Stimulated activated CD4-positive, alpha-beta T cell treated with anti-CD3 and anti-CD28 coated beads, Interleukin-1b, Interleukin-23, amount 100 ng/mL, for 1 hour (primary cell): ENCODE measurements at places on chromosomes 4 and X.

GRCh38 chr4:114509340-114509739 is 89.3 kb upstream of the UGT8 start:
- no peak for DNase-seq

DNA sequence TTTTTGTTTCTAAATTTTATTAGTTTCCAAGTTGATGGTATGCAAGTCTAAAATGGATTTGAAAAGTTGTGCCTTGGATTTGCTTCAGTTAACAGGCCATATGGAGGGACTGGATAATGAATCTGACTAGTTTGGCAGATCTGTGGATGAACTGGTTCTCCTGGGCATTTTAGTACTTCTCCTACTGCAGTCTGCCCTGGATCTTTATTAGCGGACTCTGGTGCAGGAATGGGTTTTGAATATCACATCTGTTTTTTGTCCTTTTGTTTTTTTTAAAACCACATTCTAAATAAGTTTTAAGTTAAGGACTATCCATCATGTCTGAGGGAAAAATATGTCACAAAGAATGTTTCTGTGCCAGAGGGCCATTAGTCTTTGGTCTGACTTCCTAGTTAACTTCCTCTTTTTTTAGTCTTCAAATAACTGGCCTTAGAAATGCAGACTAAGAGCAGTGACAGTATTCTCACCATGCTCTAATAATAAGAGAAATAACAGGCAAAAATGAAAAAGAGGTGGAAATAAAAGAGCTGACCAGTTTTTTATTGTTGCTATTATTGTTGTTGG is 13.9 kb upstream of the DCK start:
- DNase-seq: no peak

DNA sequence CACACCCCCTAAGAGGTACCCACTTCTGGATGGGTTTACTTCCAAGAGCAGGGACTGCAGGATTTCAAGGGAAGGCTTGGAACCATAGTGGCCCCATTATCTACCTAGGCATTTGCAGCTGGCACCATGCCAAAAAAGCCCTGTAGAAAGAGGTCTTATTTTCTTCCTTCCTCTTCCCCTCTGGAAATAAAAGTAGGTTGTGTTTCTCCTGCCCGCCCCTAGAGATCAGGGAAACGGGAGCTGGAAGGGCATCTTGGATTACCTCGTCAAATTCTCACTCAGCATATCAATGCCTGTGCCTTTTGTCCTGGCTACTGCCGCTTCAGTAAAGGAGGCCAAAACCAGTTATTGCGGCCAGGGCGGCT is 1.6 kb downstream of the SCD5 start:
- DNase-seq: no peak

DNA sequence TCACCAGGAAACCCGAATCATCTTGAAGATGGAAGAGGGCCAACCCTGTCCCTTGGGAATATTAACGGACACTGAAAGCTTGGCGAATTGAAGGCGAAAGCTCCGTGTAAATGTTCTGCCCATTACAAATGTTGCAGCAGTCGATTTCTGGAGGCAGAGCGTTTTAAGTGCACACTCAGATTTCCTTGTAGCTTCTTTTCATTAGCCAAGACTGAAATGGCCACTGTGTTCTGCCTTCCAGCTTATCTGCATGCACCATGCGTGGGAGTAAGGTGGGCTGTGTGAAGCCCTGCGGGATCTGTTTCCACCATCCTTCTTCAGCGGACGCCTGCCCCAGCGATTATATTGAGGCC is 1.3 kb downstream of the SMIM20 start:
- DNase-seq: no peak

DNA sequence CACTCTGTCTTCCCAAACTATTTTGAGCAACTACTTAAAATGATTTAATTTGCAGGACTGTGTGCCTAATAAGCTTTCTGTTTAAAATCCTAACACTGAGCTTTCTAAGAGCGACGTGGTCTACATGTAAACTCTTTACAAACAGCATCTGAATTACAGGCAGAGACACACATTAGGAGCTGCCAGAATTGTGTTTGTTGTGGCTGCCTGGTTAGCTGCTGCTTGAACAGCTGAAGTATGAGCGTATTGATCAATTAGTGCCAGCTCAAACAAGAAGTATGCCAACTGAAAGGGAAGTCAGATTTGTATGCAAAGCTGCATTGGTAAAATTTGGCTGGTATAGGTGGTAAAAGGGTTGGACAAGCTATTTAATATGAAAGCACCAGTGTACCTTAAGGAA is 384.4 kb downstream of the PCDH7 start:
- DNase-seq: no peak

- DNase-seq: no peak
These were observed 19.6 kb downstream of the ATP5ME start for GRCh38 chr4:654503-654845.

- no peak for DNase-seq
These were observed 163.6 kb upstream of the FAT1 start for GRCh38 chr4:186887291-186887700.

GRCh38 chr4:17013382-17014006 is 115.0 kb upstream of the LDB2 start:
- no peak for DNase-seq

- DNase-seq: no peak
These were observed 55.3 kb downstream of the PDS5A start for GRCh38 chr4:39922399-39922798.

GRCh38 chr4:164596927-164597326 is 157.0 kb upstream of the SMIM31 start:
- DNase-seq: no peak
